CD8-positive, alpha-beta T cell (primary cell): ENCODE measurements at places on chromosomes 7 and 10.

GRCh38 chr10:96047004-96047649 lies 3.7 kb downstream of the CCNJ start:
- no peak for DNase-seq

DNA sequence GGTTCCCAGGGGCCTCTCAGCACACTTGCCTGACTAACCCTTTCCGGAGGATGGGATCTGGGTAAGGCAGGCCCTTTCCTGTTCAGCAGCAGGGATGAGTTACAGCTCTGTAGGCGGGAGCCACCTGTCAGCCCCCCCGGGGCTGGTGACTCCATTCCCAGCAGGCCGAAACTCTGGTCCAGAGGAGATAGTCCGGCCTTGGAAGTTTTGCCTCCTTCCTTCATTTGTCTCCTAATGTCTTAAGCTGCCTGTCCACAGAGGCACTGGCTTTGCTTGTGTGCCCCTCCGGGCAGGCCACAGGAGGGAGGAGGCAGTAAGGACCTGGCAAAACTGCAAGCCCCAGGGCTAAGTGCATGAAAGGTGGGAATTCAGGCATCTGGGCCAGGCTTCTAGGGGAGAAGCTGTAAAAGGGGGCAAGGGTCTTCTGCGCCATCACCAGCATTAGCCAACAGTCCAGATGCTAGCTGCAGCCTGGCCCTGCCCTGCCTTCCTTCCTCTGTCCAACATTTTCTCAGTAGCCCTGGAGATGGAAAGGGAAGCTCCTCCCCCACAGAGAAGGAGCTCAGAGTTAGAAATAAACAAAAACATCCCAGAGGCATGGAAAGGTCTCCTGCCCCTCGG lies 1.2 kb downstream of the ADIRF start:
- DNase-seq, result no peak

- DNase-seq, result no peak
These were observed 536.6 kb upstream of the GALNT17 start for GRCh38 chr7:70595370-70595754.

GRCh38 chr7:137970253-137970975 lies 31.5 kb downstream of the CREB3L2 start:
- no peak for DNase-seq

DNA sequence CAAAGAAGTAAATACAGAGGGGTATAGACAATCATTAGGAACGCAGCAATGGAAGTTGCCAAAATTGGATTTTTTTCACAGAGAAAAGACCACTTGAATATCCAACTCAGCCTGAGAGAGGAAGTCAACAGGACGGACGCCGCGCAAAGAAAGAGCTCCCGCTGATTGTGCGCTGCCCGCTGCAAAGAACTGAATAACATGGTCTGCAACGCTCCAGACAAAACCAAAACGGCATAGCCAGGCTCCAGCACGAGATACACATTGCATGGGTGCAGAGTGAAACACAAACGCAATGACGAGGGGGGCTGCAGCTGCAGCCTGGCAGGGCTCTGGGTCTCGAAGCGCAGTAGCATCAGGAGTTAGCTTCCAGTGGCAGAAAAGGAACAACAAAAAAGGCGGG lies 113.9 kb upstream of the MGMT start:
- DNase-seq, result no peak

- no peak for DNase-seq
These were observed 123.0 kb downstream of the SH2D4B start for GRCh38 chr10:80660736-80661135.

DNA sequence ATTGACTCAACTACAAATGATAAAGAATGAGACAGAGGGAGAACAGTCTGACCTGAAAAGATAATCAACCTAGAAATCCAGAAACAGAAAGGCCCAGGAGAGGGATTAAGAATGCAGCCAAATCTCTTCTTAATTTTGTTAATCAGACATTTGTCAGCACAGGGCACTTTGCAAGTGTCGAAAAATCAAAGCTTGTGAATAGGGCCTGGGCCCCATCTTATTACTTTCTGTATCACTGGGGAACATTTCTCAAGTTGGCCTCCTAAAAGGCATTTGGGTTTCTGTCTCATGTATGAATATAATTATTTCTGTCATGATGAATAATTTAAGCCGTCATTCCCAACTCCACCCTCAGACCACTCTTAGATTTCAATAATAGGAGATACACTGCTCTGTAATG lies 308.4 kb upstream of the PRKCQ start:
- DNase-seq, result no peak

GRCh38 chr7:14858410-14858809 lies 44.1 kb downstream of the DGKB start:
- DNase-seq, result no peak

GRCh38 chr7:1151156-1151555 lies 8.8 kb downstream of the ZFAND2A start:
- no peak for DNase-seq

DNA sequence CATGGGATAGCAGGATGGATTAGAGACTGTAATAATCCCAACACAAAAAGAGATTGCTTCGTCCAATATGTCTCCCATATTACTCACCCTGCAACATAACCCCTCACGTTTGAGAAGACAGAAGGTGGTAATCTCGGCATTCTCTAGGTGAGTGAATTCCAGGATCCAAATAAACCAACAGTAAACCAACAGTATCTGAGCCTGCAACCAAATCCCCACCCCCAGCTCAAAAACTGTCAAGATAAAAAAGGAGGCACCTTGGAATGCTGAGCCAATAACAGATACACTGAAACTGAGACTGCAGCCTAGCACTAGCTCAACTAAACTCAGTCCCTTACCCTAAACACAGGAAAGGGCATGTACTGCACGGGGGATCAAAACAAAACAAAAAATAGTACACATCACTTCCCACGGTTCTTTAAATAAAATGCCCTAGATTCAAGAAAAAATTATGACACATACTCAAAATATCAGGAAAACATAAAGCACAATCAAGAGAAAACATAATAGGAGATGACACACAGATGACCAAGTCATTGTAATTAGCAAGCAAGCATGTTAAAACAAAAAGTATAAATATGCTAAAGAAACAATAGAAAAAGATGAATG lies 28.0 kb downstream of the IPMK start:
- DNase-seq, result no peak

- no peak for DNase-seq
These were observed 96.3 kb downstream of the CPED1 start for GRCh38 chr7:121084748-121085336.

DNA sequence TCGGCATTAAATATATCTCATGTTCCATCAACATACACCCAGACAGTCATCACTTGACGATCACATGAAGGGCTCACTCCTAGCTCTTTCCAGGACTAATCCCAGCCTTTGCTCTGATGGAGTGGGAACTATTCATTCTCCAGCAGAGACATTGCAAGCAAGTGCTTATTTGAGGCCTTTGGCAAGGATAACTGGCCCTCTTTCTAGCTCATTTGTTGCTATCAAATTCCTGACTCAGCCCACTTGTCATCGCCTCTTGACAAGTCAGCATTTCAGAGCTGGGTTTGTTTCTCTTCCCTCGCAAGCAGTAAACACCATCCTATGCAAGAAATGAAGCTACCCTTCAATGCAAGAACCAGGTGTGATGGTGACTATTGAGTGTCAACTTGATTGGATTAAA lies 1165.7 kb upstream of the AUTS2 start:
- DNase-seq, result no peak

GRCh38 chr7:84218681-84219080 lies 24.1 kb upstream of the SEMA3A start:
- no peak for DNase-seq

GRCh38 chr7:143406002-143406357 lies 2.7 kb downstream of the EPHA1 start:
- DNase-seq, result no peak

DNA sequence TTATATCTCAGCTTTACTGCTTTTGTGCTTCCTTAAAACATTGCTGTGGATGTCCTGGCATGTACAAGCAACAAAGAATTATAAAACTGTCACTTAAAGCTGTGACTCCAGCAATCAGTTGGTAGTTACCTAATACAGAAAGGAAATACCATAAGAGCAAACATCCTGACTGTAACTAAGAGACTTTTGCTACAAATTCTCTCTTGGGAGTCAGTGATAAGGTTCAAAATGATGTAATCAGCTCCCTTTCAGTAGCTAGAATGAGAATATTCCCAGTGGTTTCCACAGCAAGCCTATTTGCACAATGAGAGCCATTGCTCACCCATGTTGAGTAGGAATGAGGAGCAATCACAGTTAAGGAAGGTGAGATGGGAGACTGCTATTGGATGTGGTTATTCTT lies 7.6 kb downstream of the PNLIPRP1 start:
- DNase-seq, result no peak

DNA sequence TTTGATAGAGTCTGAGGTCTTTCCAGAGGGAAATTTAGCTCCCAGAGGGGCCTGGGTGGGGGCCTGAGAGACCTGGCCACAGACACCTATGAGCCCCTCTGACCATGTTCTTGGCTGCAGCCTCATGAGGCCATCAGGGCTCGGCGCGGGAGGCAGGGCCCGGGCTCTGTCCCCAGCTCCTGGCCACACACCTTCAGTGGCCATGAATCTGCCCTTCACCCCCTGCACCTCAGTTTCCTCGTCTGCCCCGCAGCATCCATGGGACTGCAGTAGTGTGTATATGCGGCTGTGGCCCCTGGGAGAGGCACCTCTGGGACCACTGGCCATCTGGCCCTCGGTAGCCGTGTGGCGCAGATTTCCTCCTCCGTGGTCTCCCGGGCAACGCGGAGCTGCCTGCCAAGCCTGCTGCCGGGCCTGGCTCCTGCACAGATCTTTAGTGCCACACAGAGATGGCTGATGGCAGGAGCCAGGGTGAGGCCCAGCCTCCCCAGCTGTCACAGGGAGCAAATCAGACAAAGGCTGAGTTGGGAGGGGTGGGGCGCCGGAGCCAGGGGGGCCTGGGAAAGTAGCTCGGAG lies 23.6 kb upstream of the ADCYAP1R1 start:
- no peak for DNase-seq

DNA sequence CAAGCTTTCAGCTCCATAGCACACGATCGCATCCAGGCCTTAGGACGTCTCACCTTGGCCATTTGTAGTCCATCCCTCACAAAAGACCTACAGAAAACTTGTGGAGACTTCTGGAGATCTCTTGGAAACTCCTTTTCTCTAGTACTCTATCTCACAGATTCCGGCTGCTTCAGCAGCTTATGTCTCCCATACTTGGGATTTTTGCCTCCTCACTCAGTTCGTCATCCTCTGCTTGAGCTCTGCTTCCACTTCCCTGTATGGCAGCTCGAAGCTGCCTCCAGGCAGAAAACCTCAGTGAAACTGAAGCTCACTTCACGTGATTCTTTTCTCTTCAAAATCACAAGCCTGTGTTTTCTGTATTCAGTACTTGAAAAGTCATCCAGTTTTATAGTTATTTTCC lies 178.7 kb upstream of the GDF10 start:
- DNase-seq, result no peak

DNA sequence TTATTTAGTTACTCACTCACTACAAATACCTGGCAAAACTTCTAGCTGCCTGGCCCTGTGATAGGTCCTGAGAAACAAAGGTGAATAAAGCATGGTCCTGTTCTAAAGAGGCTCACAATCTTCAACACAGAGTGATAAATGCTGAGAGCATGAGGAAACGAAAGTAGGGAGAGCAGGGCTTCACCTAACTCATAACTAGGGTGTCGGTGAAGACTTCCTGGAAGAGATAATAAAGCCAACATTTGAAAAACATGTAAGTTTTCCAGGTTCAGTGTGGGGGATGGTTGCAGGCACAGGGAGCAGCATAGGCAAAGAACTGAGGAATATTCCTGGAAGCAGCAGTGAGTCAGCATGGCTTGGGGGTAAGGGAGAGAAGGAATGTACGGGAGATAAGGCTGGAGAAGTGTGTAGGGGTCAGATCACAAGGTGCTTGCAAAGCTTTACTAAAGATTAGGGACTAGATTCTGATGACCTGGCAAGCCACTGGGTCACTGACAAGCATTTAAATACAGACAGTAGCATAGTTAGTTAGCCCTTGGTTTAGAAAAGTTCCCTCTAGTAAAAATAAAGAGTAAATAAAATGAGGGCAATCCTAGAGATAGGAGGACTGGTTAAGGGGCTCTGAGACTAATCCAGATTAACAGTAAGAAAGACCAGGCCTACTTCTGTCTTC lies 5.1 kb downstream of the KEL start:
- DNase-seq, result no peak

GRCh38 chr10:25831080-25831479 lies 102.9 kb upstream of the MYO3A start:
- DNase-seq, result no peak

DNA sequence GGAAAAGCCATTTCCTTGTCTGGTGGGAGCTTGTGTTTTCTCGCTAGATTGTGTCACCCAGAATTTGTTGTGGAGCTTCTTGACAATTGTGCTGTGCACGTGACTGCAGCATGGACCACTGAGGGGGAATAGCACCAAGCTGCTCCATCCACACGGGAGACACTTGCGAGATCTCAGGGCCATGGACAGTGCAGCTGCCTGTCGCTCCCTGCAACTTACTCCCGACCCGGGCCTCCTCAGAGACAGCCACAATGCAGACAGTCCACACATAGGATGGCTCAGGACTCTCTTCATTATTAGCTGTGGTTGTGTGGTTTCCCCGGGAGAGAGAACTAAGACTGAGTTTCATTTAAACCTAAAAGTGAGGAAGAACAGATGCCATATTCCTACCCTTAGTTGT lies 673.2 kb upstream of the GALNT17 start:
- no peak for DNase-seq

- no peak for DNase-seq
These were observed 83.9 kb upstream of the RSU1 start for GRCh38 chr10:16901106-16901505.

- no peak for DNase-seq
These were observed 284.4 kb upstream of the PHYHIPL start for GRCh38 chr10:58892031-58892531.

DNA sequence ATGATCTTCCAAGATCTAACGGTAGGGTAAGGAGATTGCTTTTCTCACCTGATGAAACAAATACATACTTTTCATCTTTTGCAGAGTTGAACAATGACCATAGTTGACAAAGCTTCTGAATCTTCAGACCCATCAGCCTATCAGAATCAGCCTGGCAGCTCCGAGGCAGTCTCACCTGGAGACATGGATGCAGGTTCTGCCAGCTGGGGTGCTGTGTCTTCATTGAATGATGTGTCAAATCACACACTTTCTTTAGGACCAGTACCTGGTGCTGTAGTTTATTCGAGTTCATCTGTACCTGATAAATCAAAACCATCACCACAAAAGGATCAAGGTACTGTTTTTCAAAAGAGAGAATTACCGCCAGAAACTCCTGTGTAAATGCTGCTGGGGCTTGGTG lies 79.9 kb downstream of the ANKRD61 start:
- DNase-seq, result no peak

DNA sequence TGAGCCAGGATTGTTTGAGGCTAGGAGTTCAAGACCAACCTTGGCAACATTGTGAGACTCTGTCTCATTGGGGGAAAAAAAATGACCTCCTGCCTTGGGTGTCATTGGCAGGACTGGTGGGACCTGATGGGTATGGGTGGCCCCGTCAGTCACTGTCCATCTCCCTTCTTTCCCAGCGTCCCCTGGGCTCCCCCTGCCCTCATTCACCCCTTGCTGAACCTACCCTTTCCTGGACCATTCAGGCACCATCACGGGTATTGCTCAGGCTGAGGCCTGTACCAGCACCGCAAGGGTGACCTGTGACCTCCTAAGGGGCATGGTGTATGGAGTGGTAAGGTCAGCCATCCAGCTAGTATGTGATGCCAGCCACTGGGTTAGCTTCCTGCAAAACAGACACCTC lies 19.4 kb downstream of the ASL start:
- DNase-seq, result no peak

- peak; percentile 79 for DNase-seq
These were observed 2.6 kb downstream of the MRPS33 start for GRCh38 chr7:141012044-141012685.
